Muscle of arm (tissue), 14 donors: ENCODE measurements at places on chromosomes 3 and 15.
A peak's percentile ranks its signal among the peaks of the same experiment; 100 is the strongest.

DNA sequence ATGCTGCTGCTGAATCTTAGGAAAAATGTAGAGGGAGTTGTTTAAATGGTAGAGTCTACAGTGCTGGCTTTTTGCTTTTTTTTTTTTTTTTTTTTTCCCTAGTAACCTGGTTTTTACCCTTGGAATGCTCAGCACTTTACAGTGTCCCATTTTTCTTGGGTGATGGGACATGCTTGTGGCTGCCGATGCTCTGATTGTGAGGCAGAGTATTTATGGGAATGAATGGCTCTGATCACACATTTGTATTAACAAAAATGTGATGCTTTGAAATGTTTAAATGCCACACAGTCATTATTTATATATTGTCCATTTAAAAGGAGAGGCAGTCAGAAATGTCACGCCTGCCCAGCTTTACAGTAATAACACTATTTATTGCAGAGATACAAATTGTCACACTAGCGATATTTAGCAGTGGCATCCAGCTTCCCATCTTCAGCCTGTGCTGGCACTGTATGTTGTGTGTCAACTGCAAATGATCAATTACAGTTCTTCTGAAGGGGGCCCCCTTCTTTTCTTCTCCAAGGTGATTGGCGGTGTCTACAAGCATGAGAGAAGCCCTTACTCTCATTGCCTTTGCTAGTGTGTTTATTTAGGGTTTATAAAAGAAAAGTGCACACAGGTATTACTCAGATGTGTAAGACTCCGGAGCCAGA lies 30.9 kb upstream of the IGF1R start:
- no peak for DNase-seq

- DNase-seq, result no peak
Observed at GRCh38 chr3:109224333-109224732, 87.8 kb downstream of the C3orf85 start.

DNA sequence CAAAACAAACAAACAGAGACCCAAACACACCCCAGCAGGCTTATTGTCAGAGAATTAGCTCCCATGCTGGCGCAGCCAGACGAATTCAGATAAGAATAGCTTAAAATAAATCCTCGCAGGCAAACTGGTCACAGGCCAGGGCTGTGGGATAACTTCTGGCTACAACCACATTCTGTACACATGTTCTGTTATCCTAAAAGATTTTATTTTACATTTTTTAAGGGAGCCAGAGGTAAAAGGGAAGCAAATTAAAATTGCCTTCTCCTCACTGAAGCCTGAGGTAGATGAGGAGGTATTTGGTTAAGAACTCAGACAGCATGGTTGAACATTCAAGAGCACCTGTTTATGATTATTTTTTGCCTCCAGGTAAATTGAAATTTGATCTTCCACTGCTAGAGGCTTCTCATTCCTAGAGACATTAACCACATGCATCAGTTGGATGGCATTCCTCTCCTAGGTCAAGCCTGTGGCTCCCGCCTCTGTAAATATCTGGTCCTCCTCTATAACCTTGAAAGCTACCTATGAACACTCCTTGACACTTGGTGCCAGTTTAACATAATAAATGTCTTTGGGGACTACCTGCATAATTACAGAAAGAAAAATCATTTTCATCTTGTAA lies 190.3 kb downstream of the SATB1 start:
- DNase-seq, result no peak

GRCh38 chr3:18667552-18667951 lies 242.4 kb upstream of the SATB1 start:
- DNase-seq, result no peak

DNA sequence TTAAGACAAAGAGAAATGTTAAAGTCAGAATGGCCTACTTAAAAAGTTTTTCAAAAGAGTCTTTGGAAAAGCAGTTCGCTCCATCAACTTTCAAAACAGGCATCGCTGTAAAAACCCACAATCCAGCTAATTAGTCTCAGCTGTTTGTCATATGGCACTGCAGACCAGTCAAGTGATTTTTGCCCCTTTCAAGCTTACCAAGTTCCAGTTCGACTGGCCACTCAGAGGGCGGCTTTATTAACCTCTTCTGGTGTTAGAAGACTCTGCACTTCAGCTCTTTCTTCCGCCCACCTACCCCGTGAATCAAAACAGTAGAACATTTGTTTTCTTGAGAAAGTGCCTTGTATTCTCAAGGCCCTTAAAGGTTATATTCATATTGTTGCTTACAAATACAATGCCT lies 19.3 kb downstream of the RAB27A start:
- DNase-seq, result no peak

GRCh38 chr15:38624244-38625205 lies 59.9 kb upstream of the RASGRP1 start:
- DNase-seq, result peak; percentile 46

- no peak for DNase-seq
Observed at GRCh38 chr15:59268168-59268851, 61.7 kb downstream of the LDHAL6B start.

DNA sequence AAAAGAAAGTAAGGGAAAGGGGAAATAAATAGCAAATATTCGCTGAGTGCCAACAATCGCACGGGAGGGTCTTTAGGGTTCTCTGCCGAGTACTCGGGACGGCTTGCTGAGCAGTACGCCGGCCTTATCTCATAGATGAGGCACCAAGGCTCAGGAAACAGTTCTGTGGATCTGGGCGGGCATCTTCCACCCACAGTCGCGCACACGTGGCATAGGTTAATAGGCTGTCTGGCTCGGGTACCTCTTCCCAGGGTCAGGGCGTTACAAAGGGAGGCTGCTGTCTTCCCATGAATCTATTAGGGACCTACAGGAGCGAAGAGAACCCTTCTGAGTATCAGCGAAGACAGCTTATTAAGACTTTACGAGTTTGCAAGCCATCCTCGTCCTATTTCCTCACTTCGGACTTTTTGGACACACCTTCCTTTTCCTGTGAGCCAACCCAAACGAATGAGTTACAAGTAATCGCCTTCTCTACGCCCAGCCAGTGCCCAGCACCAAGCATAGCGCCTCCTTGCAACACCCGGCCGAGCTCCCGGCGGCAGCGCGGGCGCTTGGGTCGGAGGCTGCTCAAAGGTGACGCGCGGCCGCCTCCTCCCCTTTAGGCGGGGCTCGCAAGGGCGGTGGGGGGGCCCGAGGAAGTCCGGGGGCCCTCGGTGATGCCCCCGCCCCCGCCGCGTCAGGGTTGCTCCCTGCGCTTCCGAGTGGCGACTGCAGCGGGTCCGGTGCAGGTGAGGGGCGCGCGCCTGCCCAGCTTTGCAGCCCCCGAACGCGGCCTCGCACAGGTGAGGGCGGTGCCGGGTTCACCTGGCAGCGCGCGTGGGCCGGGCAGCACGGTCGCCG lies at the start of gene MCTP2:
Gene MCTP2 (plus strand): TSS at position 679 of the 840 bp plus-strand sequence. CDS start 66,705 bp downstream, outside the sequence.
- peak; percentile 45 for DNase-seq

DNA sequence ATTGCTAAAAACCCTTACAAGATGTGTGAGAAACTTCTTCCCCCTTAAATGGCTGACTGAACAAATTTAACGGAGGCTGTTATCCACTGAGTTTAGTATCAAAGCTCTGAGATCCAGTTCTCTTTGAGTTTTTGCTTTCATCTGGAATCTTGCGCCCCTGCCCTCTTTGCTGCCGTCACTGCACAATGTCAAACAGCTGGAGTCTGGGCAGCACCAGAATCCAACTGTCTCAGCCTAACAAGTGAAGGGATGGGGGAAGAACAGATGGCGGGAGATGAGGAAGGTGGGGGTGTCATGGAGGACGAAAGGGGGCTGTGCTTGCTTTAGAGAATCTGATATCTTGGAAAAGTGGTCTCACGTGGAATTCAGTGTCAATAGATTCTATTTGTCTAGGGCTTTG lies 7.0 kb upstream of the BOC start:
- DNase-seq, result no peak

DNA sequence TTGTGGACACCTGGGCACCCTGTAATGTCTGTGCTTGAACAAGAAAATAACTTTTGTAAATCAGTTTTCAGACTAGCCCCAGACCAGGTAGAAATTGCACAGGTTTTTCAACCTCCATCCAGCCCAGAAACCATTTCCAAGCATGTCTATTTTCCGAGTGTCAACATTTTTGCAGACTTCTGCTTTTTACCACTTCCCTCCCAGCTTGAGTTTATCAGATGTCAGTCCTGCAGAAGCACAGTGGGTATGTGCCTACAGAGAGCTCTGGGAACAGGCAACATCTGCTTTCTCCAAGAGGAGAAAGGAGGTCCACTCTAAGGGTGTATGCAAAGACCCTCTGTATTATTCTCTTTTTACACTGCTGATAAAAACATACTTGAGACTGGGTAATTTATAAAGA lies 83.9 kb downstream of the LRRK1 start:
- no peak for DNase-seq

- DNase-seq, result no peak
Observed at GRCh38 chr3:39267631-39268548, 11.9 kb downstream of the CX3CR1 start.

DNA sequence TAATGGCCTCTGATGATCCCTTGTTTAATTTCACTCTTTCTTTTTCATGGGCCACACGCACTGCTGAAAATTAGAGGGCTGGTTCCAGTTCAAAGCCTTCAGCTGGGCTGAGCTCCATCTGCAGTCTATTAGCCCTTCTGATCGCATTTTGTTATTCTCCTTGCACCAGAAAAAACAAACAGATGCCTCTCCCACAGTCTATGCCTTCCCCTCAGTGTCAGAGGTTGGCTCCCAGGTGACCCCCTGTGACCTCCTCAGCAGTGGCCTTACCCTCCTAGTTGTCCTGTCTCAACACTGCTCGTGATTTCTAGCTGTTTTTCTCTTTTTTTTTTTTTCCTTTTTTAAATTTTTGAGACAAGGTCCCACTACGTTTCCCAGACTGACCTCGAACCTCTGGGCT lies 77.1 kb upstream of the PRTG start:
- no peak for DNase-seq

- no peak for DNase-seq
Observed at GRCh38 chr3:123423806-123424205, 25.1 kb downstream of the ADCY5 start.

DNA sequence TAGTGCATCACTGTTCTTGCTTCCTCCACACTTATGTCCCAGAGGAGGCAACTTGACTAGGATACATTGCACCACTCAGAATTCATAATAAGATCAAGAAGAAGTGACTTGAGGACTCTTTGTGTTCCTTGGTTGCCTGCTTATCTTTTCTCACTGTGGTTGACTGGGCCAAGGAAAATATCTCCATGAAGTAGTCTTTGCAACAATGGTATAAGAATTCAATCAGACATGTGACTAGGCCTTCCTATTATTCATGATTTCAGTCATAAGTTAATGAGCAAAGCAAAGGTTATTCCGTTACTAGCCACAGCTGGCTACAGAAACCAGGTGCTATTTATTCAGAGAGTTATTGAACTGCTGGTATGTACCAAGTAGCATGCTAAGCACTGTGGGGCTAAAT lies 359.3 kb downstream of the RORA start:
- DNase-seq, result no peak

DNA sequence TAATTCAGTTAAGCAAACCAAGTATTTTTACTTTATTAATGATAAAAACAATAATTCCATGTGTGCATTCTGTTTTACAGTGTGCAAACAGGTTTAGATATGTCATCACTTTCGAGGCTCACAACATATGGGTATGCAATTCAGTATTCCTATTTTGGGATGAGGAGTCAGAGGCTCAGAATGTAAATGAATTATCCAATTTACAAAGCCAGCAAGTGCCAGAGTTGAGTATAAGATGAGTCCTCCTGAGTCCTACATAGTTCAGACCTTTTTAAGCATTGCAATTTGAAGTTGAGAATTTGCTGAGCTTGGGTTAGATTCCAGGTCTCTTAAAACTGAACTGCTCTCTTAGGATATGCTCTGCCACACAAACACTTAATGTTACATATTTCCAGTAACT lies 424.2 kb upstream of the ROBO2 start:
- no peak for DNase-seq

- no peak for DNase-seq
Observed at GRCh38 chr15:68449389-68449788, 17.4 kb upstream of the ITGA11 start.

DNA sequence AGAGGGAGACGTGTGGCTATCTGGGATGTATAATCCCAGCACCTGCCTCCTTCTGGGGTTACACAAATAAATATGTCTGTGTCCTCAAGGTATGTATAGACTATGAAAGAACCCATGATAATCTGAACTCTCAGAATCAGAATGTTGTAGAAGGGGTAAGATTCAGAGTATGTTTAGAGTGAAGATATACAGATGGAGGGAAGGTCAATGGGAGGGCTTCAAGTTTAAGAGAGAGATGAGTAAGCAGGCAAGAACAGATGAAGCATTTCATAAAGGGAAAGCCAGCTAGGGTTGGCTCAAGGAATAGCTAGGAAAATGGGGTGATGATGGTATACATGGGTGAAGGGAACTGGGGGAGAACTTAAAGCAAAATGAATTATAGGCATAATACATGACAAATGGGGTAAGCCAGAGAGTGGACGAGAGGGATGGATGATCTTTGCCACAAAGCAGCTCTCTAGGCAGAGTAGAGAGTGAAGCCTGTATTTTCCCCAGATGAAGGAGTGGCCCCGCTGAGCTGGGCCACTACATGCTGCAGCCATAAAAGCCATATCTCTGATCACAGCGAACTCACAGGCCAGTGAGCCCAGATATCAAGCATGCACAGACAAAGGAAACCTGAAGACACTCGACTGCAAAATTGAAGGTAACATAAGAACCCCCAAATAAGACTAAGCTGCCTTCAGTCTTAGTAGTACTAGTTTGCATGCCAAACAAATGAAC lies 15.9 kb upstream of the ZBTB38 start:
- DNase-seq, result no peak

- DNase-seq, result no peak
Observed at GRCh38 chr15:68612503-68612902, 33.7 kb downstream of the CORO2B start.

GRCh38 chr3:112602217-112602838 lies 38.6 kb downstream of the CCDC80 start:
- no peak for DNase-seq
